Breast epithelium (tissue), 4 donors: ENCODE measurements at places on chromosomes 1 and 21.

- no peaks in the 10 kb centered on the region for H3K27me3 ChIP-seq
- DNase-seq, result no peak
- no peak overlapping the region for H3K4me3 ChIP-seq
- H3K36me3 ChIP-seq, result no peaks in the 10 kb centered on the region
- no peak overlapping the region for H3K27ac ChIP-seq
- peaks cover 8% of the 10 kb centered on the region for H3K4me1 ChIP-seq
Observed at GRCh38 chr1:8009043-8010002, 16.8 kb downstream of the ERRFI1 start.

DNA sequence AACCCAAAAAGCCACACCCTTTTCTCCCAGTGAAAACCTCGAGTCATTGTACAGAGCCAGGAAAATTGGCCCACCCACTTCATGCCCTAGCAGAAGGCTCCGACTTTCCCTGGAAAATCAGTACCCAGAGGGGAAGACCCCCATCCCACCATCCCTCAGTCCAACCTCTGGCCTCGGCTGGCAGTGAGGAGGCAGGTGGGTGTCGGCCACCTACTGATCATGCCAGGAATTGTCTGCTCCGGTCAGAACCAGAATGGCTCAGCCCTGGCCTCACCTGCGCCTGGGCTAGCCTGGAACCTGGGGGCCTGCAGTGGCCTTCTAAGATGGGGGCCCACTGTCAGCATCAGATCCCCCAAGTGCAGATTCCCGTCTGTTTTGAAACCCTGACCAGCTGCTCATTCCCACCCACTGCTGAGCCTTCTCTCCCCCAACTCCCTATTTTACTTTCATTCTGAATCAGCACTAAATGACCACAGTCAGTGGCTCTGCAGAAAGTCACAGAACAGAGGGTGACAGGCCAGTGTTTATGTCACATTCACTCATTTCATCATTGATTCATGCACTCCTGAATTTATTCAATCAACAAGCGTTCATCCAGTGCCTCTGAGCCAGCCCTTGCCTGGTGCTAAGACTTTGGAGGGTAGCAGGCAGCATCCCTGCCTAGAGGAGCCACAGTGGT is 3.0 kb upstream of the S100A9 start:
- H3K27me3 ChIP-seq, result no peaks in the 10 kb centered on the region
- peak; percentile 10 for DNase-seq
- H3K27ac ChIP-seq, result no peak overlapping the region
- H3K4me3 ChIP-seq, result no peak overlapping the region
- peaks cover 9% of the 10 kb centered on the region for H3K4me1 ChIP-seq
- no peaks in the 10 kb centered on the region for H3K36me3 ChIP-seq

DNA sequence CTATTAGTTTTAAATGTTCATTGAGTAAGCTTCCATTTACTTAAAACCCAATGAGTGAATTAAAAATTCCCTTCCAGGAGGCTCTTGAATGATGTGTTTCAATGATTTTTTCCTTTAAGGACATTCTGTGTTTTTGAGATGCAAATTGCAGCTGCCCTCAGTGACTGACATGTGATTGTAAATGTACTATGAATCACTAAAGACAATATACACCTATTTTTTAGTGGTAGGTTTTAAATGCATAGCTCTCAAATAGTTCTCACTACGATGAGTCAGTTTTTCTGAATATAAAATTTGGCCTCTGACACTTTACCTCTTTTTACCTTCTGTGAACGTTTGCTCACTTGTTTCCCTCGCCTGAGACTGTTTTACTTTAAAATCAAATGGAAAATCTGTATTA is 204.7 kb downstream of the BARHL2 start:
- H3K36me3 ChIP-seq, result no peaks in the 10 kb centered on the region
- H3K27me3 ChIP-seq, result no peaks in the 10 kb centered on the region
- H3K27ac ChIP-seq, result no peak overlapping the region
- H3K4me1 ChIP-seq, result no peaks in the 10 kb centered on the region
- DNase-seq, result no peak

- H3K27me3 ChIP-seq, result no peaks in the 10 kb centered on the region
- H3K27ac ChIP-seq, result peak overlapping the region; percentile 99
- no peaks in the 10 kb centered on the region for H3K4me1 ChIP-seq
- DNase-seq, result no peak
Observed at GRCh38 chr21:15729346-15729673, 472 bp upstream of the USP25 start.

GRCh38 chr1:76428028-76428427 is 353.5 kb downstream of the ST6GALNAC3 start:
- H3K4me1 ChIP-seq, result no peaks in the 10 kb centered on the region
- no peak overlapping the region for H3K27ac ChIP-seq
- H3K27me3 ChIP-seq, result no peaks in the 10 kb centered on the region
- H3K4me3 ChIP-seq, result no peak overlapping the region
- DNase-seq, result no peak
- no peaks in the 10 kb centered on the region for H3K36me3 ChIP-seq
